ENCODE measurements at places on chromosomes 7 and 10.
A peak's percentile ranks its signal among the peaks of the same experiment; 100 is the strongest.

- DNase-seq = no peak
Measured at GRCh38 chr10:87546210-87546609, 41.5 kb downstream of the MINPP1 start.

DNA sequence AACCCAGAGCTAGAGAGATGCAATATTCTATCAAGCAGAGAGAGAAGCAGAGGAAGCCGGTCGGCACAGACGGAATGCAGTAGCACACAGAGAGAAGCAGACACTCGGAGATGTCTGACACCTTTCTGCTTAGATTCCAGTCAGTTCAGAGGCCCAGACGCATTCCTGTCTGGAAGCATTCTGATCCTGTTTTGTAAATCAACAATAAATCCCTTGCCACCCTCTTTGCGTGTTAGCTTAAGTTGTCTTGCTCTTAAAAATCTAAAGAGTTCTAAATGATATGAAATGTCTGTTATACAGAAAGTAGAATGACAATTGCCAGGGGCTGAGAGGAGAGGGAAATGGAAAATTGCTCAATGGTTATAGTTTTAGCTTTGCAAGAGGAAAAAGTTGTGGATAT is 27.4 kb upstream of the ATRNL1 start:
- no peak for DNase-seq

DNA sequence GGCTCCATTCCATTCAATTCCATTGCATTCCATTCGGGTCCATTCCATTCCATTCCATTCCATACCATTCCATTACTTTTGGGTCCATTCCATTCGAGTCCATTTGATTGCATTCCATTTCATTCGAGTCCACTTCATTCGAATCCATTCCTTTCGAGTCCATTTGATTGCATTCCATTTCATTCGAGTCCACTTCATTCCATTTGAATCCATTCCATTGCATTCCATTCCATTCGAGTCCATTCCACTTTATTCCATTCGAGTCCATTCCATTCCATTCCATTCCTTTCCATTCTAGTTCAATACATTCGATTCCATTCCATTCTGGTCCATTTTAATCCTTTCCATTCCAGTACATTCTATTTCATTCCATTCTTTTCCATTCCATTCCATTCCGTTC is 334.0 kb downstream of the ZNF33B start:
- DNase-seq = no peak

DNA sequence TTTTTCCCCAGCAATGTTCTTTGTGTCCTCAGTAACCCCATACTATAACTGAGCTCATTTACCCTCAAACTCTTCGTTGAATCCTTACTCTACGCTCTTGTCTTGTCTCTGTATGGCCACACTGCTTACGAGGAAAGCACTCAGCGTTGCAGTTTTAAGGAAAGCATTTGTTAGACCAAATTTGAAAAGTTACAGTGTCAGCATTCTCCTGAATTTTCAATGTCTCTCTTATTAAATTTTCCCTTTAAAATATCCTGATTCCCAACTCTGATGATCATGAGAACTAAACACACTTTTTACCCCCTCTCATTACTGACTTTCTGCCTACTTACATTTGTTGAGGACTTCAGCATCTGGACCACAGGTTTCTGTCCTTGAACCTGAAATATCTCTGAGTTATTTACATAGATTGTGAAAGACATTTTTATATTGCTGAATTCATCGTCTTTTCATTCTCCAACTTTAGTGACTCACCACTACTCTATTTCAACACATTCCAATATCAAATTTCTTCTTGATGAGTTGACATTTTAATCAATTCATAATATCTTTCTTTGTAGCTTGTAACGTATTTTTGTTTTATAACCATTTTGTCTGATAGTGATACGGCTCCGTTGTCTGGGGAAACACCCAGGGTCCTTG is 19.8 kb upstream of the VWDE start:
- no peak for DNase-seq

DNA sequence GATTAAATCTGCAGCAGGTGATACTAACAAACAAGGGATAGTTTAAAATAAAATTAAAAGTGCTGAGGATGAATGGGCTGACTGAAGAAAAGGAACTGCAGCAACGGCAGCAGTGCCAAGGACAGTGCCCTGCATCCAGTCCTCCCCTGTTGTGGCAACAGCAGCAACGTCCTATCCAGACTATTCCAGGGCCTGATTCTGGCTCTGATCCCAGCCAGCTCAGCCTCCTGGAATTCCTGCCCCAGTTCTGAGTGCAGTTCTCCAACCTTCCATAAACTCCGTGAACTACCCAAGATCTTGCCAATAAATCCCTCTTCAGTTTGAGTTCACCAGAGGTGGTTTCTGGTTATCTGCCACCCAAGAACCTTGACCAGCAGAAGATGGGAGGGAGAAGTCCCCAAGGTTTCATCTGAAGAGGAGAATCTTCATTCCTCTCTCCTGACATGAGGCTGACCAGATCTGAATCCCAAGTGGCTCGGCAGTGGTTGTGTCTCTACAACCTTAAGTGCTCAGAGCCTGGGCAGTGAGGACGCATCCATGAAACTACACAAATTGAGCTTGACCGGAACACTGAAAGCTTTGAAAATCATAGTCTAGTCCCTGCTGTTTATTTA is 115.8 kb downstream of the SORBS1 start:
- peak; percentile 58 for DNase-seq

DNA sequence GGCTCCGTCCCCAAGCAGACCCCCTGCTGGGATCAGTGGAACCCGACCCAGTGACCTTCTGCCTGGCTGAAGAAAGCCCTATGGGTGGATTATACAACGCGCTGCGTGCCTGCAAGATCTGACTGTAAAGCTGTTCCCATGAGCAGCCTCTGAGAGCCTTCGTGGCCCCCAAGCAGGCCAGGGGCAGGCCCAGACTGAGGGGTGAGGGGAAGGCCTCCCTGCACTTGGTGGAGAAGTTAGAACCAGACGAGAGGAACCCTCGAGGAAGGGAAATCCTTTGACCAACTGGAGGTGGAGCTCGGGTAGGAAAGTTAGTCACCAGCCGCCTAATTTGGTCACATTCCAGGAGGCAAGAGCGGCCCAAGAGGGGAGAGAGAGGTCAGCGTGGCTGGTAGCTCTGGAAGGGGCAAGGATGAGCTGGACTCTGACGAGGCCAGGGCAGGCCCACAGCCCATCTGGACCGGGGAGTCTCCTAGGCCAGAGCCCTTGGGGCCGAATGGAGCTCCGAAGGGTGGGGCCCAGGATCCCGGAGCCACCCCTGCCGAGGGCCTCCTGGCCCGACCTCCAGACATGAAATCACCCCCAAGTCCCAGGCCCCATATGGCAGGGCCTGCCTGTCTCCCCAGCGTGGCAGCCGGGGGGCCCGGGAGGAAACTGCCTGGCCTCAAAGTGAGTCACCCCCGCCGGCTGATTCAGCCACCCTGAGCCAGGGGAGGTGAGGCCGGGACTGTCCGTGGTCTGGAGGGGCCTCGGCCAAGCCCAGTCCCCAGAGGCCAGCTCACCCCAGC is 23.3 kb upstream of the PDGFA start:
- peak; percentile 87 for DNase-seq

DNA sequence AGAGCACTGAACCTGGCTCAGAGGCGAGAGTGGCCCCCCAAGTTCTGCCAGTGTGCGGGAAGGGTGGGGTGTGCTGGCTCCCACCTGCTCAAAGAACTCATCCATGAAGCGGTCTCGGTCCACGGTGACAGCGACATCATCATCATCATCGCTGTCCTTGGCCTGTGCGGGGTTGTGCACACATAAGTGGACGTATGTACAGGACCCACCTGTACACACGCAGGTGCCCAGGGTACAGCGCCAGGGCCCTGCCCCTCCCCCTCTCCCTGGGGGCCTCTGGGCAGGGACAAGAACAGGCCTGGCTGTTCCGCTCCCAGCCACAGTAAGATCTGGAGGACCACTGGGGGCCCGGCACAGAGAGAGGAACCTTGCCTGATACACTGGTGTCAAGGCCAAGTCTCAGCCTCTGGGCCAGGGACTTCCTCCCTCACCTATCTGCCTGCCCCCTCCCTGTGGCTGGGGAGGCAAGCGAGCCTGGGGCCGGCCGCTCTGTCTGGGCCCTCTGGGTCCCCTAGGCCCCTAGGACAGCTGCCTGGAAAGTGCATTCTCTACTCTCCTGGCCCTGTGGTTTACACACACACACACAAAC is 10.4 kb downstream of the STX1A start:
- DNase-seq = no peak

DNA sequence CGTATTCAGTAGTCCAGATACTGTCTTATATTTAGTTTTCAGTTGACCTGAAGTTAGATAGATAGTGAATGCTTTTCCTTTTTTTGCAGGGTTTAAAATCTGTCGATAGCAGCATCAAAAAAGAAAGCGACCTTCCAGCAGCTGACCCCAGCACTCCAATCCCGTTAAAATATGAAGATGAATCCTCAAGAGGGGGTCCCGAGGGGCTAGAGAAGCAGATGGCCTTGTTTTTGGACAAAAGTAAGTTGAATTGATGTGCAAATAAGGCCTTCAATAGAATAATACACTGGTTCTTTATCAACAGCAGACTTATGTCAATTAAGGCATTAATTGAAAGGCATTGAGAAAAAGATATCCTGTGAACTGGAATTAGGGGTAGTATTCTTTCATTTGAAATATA is 18.7 kb downstream of the EDRF1 start:
- no peak for DNase-seq

GRCh38 chr7:131521651-131522163 is 34.7 kb downstream of the PODXL start:
- DNase-seq = no peak
